ENCODE measurements at places on chromosomes 5 and 9.
A peak's percentile ranks its signal among the peaks of the same experiment; 100 is the strongest.

GRCh38 chr5:164202338-164202737 is 696.9 kb downstream of the MAT2B start:
- no peak for DNase-seq

DNA sequence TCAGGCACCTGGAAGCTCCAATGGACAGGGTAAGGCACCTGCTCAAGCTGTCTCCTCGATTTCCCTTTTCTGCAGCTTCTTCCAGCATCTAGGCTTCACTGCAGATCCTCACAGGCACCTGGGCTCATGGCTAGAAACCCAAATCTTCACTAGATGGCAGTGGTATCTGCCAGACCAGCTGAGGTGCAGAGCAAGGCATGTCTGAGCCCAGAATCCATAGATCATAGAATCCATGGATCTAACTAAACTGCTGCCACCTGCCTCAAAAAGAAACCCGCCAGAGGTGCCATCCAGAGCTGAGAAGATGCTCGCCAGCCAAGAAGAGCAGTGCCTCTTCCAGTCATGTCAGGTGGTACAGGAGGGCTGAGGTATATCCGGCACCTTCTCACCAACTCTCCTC is 6.9 kb downstream of the SHC3 start:
- no peak for DNase-seq

GRCh38 chr9:116163293-116164055 is 9.9 kb downstream of the PAPPA start:
- DNase-seq: no peak

DNA sequence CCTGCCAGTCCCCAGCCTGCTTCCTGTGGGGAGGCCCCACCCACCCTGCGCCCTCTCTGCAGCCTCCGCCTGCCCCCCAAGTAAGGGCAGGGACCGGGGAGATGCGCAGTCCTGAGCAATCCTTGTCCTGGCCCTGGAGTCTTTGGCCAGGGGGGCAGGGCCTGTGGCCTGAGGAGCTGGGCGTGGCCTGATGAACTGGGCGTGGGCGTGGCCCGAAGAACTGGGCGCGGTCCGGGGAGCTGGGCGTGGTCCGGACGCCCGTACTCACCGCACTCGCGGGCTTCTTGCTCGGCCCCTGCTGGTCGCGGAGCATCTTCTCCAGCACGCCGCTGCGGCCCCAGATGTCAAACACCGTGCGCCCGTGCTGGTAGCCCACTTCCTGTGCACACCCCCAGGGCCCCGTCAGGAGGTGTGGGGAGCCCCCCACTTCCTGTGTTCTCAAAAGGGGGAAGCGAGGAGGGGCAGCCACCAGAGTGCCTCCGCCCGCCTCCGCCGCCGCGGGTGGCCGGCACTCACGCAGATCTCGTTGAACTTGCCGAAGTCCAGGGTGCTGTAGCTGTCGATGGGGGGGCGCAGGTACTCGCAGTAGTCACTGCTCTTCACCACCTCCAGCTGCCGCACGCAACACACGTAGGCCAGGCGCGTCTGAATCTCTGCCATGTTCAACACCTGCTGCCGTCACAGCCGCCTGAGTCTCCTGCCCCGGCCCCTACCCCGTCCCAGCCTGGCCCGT is 2.7 kb upstream of the NSMF start:
- DNase-seq: peak; percentile 84

DNA sequence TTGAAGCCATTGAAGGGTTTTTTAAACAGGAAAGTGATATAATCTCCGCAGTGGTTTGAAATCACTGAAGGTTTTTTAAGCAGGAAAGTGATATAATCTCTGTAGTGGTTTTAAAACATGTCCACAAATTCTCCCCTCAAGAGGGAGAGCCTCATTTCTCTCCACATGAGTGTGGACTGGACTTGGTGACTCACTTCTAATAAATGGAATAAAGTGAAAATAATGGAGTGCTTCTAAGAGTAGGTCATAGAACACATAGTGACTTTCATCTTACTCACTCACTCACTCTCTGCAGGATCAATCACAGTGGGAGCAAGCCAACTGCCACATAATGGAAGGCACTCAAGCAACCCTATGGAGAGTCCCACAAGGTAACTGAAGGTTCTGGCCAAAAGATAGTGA is 12.0 kb downstream of the CTNNAL1 start:
- DNase-seq: no peak

GRCh38 chr9:33813712-33814641 is 3.0 kb upstream of the UBE2R2 start:
- no peak for DNase-seq

GRCh38 chr5:109837231-109837861 is 147.6 kb downstream of the MAN2A1 start:
- no peak for DNase-seq

All from stimulated activated CD8-positive, alpha-beta memory T cell treated with anti-CD3 and anti-CD28 coated beads, Interleukin-2, amount 100 ng/mL, for 48 hours (primary cell).